Osteoblast (primary cell): ENCODE measurements at places on chromosomes 11 and 22. TPM values are rescaled to one million over a fixed set of nuclear protein-coding genes. Genes with fewer than 3 reads are reported as not detected.
A peak's percentile ranks its signal among the peaks of the same experiment; 100 is the strongest.

GRCh38 chr11:114586797-114587196, 8.8 kb downstream of the NXPE4 start:
- H3K27me3 ChIP-seq, result no peaks in the 10 kb centered on the region
- no peaks in the 10 kb centered on the region for H3K4me1 ChIP-seq
- H3K36me3 ChIP-seq, result no peaks in the 10 kb centered on the region
- DNase-seq, result no peak
- H3K27ac ChIP-seq, result no peak overlapping the region

The KRTAP5-11 gene
- total RNA-seq, result not detected in 2 replicates

The OR51I1 gene
- total RNA-seq, result under 0.01 TPM in 1 of 2 replicates, not detected in the other

GRCh38 chr11:96230686-96231085, 112.3 kb downstream of the MAML2 start:
- no peak overlapping the region for H3K4me3 ChIP-seq
- peaks cover 43% of the 10 kb centered on the region for H3K4me1 ChIP-seq
- H3K36me3 ChIP-seq, result no peaks in the 10 kb centered on the region
- peak overlapping the region; percentile 2 for H3K27ac ChIP-seq

DNA sequence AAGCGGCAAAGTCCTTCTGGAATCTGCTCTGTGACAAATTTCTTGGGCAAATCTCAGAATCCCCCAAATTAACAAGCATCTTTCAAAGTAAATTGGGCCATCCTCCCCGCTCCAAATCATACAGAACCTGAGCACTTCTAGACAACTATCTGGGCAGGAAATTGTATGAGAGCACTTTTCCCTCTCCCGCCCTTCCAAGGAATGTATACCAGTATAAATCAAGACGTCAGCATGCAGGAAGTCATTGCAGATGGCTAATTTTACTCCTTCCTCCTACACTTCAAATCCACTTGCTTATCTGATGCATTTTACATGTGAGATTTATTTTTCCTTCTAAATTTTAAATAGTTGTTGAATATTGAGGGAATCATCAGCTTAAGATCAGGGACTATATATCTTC, 52.1 kb downstream of the NTM start:
- H3K4me3 ChIP-seq, result no peak overlapping the region
- H3K4me1 ChIP-seq, result no peaks in the 10 kb centered on the region

The NUP50 gene
- 34.8 and 54.3 TPM in 2 replicates for total RNA-seq

DNA sequence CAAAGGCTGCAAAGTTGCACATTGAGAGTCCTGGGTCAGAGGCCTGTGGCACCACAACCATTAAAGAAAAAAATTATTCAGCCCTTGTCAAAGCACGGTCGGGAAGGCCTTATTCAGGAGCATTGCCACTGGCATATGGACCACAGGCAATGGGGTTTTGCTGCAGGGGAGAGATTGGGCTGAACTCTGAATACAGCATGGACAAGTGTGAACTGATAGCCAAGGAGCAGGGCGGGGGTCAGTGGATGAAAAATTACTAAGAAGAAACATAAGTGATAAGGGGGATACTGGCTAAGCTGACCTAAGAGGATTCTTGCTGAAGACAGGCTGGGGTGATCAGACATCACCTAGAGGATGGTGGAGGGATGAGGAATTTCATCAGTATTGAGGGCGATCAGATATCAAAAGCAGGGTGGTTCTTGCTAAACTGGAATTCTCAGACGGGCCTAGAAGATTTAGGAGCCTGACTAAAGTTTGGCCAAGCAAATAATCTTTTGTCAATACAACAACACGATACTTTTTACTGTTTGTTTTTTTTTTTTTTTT, 3.3 kb upstream of the DGCR8 start:
- no peak overlapping the region for H3K27ac ChIP-seq
- no peaks in the 10 kb centered on the region for H3K36me3 ChIP-seq
- peaks cover 12% of the 10 kb centered on the region for H3K4me1 ChIP-seq
- no peak overlapping the region for H3K4me3 ChIP-seq
- no peaks in the 10 kb centered on the region for H3K27me3 ChIP-seq

The DNHD1 gene
- total RNA-seq, result 9.0 and 9.4 TPM in 2 replicates

- H3K27ac ChIP-seq, result no peak overlapping the region
- peaks cover 11% of the 10 kb centered on the region for H3K27me3 ChIP-seq
- peak; percentile 85 for DNase-seq
These were observed 3.5 kb downstream of the CBX7 start for GRCh38 chr22:39148727-39149535.

- no peaks in the 10 kb centered on the region for H3K4me1 ChIP-seq
- no peak overlapping the region for H3K27ac ChIP-seq
- H3K4me3 ChIP-seq, result no peak overlapping the region
- H3K27me3 ChIP-seq, result no peaks in the 10 kb centered on the region
These were observed 661.4 kb upstream of the FAT3 start for GRCh38 chr11:91563176-91563575.

DNA sequence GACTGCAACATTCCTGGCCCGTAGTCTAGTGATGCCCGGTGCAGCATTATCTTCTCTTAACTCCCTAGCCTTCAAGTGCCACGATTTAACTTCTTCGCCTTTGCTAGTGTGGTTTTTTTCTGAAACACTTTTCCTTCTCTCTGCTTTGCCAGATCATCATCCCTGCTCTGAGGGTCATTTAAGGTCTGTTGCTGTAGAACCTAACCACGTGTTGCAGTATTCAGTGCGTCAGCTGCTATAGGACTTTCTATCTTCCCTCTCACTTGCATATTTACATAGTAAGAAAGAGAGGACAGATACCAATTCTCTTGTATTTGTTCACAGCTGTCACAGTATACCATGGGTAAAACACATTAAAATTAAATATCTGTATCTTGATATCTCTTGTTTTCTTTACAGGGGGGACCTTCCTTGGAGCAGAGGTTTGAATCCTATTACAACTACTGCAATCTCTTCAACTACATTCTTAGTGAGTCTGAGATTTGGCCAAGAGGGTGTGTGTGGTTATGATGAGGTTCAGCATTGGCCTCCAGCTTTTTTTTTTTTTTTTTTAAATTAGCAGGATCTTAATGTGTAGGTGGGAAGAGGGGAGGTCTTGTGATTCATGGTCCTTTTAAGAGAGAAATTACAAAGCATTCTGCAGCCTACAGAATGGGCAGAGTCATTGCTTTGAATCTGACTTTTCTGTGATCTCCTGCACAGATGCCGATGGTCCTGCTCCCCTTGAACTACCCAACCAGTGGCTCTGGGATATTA, 13.5 kb downstream of the EIF3L start:
- peak overlapping the region; percentile 28 for H3K27ac ChIP-seq
- peaks cover 4% of the 10 kb centered on the region for H3K4me1 ChIP-seq
- H3K27me3 ChIP-seq, result no peaks in the 10 kb centered on the region
- peaks cover 81% of the 10 kb centered on the region for H3K36me3 ChIP-seq

DNA sequence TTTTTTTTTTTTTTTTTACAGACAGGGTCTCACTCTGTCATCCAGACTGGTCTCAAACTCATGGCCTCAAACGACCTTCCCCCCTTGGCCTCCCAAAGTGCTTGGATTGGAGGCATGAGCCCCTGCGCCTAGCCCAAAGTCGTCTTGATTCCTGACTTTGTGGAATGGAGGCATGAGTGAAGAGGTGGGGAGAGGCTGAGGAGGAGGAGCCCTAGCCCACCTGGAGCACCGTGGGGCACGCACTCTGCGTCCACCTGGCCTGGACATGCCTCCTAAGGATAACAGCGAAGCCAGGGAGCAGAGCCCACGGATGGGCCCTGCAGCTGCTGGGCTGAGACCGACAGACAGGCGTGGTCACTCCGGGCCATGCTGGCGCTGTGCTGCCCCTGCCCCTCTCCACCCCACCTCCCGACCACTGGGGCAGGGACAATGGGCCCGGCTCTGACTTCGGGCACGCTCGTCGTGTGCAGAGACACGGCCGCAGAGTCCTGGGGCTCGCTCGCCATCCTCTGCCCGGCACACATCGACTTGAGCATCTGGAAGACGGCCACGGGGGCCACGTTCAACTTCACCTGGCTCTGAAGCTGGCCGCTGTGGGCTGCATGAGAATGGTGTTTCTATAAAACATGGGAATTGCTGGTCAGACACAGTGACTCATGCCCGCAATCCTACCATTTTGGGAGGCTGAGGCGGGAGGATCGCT, 34.8 kb downstream of the LRRC74B start:
- no peaks in the 10 kb centered on the region for H3K4me1 ChIP-seq
- H3K4me3 ChIP-seq, result no peak overlapping the region
- H3K27me3 ChIP-seq, result no peaks in the 10 kb centered on the region
- H3K27ac ChIP-seq, result no peak overlapping the region

- no peak overlapping the region for H3K27ac ChIP-seq
- H3K4me3 ChIP-seq, result no peak overlapping the region
- no peaks in the 10 kb centered on the region for H3K4me1 ChIP-seq
- no peaks in the 10 kb centered on the region for H3K36me3 ChIP-seq
- no peak for DNase-seq
- H3K27me3 ChIP-seq, result no peaks in the 10 kb centered on the region
These were observed 1015.8 kb downstream of the BRD1 start for GRCh38 chr22:48811885-48812284.

The ENDOD1 gene
- total RNA-seq, result 43.0 and 44.2 TPM in 2 replicates

The SHISAL1 gene
- 52.5 and 57.2 TPM in 2 replicates for total RNA-seq

The PSMC3 gene
- 121 and 124 TPM in 2 replicates for total RNA-seq

The NUP160 gene
- total RNA-seq, result 25.3 and 27.1 TPM in 2 replicates

DNA sequence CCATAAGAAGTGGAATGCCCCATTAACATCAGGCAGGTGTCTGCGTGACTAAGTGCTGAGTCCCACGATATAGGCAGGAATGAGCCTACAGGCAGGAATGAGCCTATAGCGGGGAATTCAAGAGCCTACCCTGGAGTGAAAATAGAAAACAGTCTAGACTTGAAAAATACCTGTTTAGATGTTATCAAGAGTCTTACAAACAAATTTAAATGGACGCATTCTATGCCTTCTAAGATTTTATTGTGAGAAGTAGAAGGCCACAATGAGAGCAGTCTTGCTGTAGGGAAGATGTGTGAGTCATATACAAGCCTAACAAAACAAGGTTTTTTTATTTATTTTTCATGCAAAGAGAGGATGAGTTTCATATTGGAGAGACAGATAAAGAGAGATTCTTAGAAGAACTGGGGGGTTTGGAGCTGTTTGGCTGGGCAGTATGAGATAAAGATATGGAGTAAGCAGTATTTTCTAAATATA, 200.8 kb upstream of the ZC3H12C start:
- H3K27me3 ChIP-seq, result no peaks in the 10 kb centered on the region
- no peak overlapping the region for H3K4me3 ChIP-seq
- no peaks in the 10 kb centered on the region for H3K4me1 ChIP-seq
- no peaks in the 10 kb centered on the region for H3K36me3 ChIP-seq
- no peak overlapping the region for H3K27ac ChIP-seq
- DNase-seq, result peak; percentile 68

The TPH1 gene
- total RNA-seq, result under 0.01 and 0.29 TPM in 2 replicates

The SCN3B gene
- under 0.01 TPM in 2 replicates for total RNA-seq

DNA sequence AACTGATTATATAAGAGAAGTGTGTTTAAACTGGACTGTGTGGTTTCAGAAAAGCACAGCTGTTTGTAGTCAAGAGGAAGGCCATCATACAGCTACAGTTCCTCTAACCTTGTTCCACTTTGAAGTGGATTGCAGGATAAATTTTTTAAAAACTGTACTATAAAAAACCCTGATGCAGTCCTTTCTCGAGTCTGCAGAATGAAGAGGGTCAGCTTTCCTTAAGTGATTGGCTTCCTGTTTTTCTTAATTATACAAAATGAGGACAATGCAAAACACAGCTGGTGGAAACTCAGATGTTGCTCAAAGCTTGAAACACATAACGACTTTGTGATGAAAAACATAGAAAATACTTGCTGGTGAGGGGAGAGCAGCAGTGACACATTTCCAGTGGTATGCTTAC, 1060.5 kb downstream of the DLG2 start:
- H3K36me3 ChIP-seq, result no peaks in the 10 kb centered on the region
- no peaks in the 10 kb centered on the region for H3K4me1 ChIP-seq
- no peak for DNase-seq
- no peak overlapping the region for H3K27ac ChIP-seq

- H3K27ac ChIP-seq, result no peak overlapping the region
- H3K4me1 ChIP-seq, result no peaks in the 10 kb centered on the region
- no peak for DNase-seq
- no peak overlapping the region for H3K4me3 ChIP-seq
- no peaks in the 10 kb centered on the region for H3K27me3 ChIP-seq
- no peaks in the 10 kb centered on the region for H3K36me3 ChIP-seq
These were observed 992.8 kb downstream of the DLG2 start for GRCh38 chr11:84634309-84634708.

The TRIM5 gene
- 25.9 and 29.7 TPM in 2 replicates for total RNA-seq

The RPS6KA4 gene
- 35.9 and 39.4 TPM in 2 replicates for total RNA-seq

- no peak overlapping the region for H3K4me3 ChIP-seq
- peak overlapping the region; percentile 23 for H3K27ac ChIP-seq
- no peaks in the 10 kb centered on the region for H3K27me3 ChIP-seq
- peaks cover 35% of the 10 kb centered on the region for H3K4me1 ChIP-seq
- DNase-seq, result no peak
These were observed 17.7 kb downstream of the PHLDB1 start for GRCh38 chr11:118625036-118625690.

DNA sequence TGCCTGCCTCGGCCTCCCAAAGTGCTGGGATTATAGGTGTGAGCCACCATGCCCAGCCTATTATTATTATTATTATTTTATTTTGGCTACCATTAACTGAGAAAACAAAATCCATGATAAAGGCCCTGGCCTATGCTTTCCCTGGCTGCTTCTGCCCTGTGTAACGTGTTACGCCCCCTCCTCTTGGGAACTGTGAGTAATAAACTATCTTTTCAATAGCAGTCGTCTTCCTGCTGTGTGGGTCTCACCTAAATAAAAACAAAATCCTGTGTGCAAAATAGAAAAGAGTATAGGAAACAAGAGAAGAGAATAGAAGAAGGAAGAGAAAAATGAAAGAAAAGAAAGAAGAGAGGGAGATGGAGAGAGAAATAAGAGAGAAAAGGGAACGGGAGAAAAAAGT, 237.0 kb downstream of the MIAT start:
- H3K27ac ChIP-seq, result peak overlapping the region; percentile 94
- no peaks in the 10 kb centered on the region for H3K27me3 ChIP-seq
- H3K36me3 ChIP-seq, result no peaks in the 10 kb centered on the region
- DNase-seq, result no peak
- H3K4me1 ChIP-seq, result peaks cover 42% of the 10 kb centered on the region
- H3K4me3 ChIP-seq, result no peak overlapping the region

DNA sequence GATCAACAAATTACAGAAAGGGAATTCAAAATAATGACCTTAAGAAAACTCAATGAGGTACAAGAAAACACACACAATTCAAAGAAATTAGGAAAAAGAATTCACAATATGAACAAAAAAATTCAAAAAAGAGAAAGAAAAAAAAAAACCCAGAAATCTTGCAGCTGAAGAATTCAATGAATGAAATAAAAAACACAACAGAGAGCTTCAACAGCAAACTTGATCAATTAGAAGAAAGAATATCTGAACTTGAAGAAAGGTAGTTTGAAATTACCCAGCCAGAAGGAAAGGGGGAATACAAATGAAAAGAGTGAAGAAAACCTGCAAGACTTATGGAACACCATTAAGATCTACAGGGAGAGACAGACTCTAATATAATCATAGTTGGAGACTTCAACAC, 52.8 kb downstream of the USP35 start:
- DNase-seq, result no peak
- H3K27ac ChIP-seq, result no peak overlapping the region
- H3K27me3 ChIP-seq, result no peaks in the 10 kb centered on the region
- peaks cover 13% of the 10 kb centered on the region for H3K4me1 ChIP-seq
- no peaks in the 10 kb centered on the region for H3K36me3 ChIP-seq

GRCh38 chr22:34534101-34534500, 531.9 kb upstream of the ISX start:
- H3K27ac ChIP-seq, result no peak overlapping the region
- no peaks in the 10 kb centered on the region for H3K4me1 ChIP-seq
- H3K4me3 ChIP-seq, result no peak overlapping the region

GRCh38 chr22:22756109-22756508, 111.7 kb downstream of the GGTLC2 start:
- peaks cover 3% of the 10 kb centered on the region for H3K27me3 ChIP-seq
- H3K4me3 ChIP-seq, result no peak overlapping the region
- no peak overlapping the region for H3K27ac ChIP-seq
- no peaks in the 10 kb centered on the region for H3K4me1 ChIP-seq
- no peaks in the 10 kb centered on the region for H3K36me3 ChIP-seq

The DLG2 gene
- total RNA-seq, result 3.3 and 3.8 TPM in 2 replicates
